ENCODE measurements at places on chromosomes 13 and 19.

DNA sequence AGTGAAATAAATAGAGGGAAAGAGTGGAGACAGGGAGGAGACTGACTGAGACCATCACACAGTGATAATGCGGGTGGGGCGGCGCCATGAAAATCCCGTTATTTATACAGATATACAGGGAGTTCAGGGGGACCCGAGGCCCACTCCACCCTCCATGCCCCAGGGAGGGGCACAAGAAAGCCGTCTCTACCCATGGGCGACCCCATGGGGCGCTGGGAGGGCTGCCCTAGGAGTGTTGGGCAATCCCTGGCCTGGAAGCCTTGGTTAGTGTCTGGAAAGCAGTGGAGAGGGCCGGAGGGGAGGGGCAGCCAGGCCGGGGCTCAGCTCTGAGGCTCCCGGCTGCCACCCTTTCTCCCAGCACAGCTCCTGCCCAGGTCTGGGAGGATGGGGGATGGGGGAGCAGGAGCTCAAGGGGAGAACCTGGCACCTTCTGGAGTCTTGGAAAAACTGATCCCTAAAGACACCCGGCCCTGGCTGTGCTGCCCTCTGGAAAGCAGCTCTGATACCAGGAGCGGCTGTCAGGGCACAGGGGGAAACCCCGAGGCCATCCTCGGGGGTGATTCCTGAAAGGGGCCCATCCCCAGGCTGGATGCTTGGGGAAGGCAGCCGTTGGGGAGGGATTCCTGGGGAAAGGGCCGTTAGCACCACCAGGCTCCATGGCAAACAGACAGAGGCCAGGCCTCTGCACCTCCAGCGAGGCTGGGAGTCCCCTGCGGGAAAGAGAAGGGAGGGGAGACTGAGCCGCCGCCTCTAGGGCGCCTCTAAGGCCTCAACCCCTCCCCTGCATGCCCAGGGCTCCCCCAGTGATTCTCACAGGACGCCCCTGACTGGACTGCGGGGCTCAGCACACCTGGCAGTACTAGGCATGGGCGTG lies 3.0 kb upstream of the PRKD2 start:
- H3K36me3 ChIP-seq: peaks cover 31% of the 10 kb centered on the region
- no peak overlapping the region for H3K27ac ChIP-seq
- DNase-seq: no peak
- peaks cover 13% of the 10 kb centered on the region for H3K4me1 ChIP-seq

GRCh38 chr13:68588623-68589022 lies 1358.5 kb upstream of the PCDH9 start:
- no peaks in the 10 kb centered on the region for H3K27me3 ChIP-seq
- H3K36me3 ChIP-seq: no peaks in the 10 kb centered on the region
- H3K4me1 ChIP-seq: no peaks in the 10 kb centered on the region
- no peak for DNase-seq

GRCh38 chr19:31146015-31146414 lies 203.2 kb downstream of the TSHZ3 start:
- no peak overlapping the region for H3K4me3 ChIP-seq
- no peak for DNase-seq
- H3K4me1 ChIP-seq: peaks cover 34% of the 10 kb centered on the region
- H3K36me3 ChIP-seq: no peaks in the 10 kb centered on the region

GRCh38 chr13:98221234-98221633 lies 44.2 kb upstream of the RNF113B start:
- H3K4me1 ChIP-seq: no peaks in the 10 kb centered on the region
- H3K36me3 ChIP-seq: no peaks in the 10 kb centered on the region
- H3K27ac ChIP-seq: no peak overlapping the region
- H3K4me3 ChIP-seq: no peak overlapping the region
- H3K27me3 ChIP-seq: no peaks in the 10 kb centered on the region

DNA sequence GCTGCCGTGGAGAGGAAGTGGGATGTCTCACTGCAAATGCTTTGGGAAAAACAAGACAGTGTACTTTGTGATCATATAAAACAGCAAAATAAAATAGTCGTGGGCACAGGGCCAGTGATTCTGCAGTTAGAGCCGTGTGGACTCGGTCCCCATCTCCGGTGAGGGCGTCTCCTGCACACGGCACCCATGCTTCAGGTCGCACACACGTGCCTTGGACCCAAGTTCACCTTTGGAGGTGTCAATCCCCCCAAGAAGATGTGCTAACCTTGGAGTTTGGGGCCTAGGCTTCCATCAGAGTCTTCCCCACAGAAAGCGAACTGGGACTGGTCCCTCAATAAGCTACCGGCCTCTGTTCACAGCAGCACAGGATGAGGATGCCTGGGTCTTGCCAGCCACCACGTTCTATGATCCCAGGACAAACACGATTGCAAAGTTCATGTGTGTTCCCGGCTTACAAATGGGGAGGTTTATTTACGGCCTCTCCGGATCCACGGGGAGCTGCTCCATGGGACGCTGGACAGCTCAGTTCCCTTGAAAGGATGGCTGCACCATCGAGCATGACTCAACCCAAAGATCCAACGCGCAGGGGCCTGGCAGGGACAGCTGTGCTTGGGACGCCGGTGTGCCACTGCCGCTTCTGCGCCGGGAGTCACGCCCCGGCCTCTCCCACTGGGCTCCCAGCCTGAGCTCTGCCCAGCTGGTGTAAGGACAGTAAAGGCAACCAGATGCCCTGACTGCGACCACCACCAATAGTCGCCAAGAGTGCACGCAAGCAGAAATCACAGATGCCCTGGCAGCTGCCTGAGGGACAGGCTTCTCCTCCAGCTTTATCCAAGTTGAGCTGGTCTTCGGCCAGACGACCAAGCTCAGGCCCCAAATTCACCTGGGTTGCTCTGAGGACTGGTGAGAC lies 8.6 kb downstream of the GAS6 start:
- no peaks in the 10 kb centered on the region for H3K27me3 ChIP-seq
- H3K4me3 ChIP-seq: no peak overlapping the region
- H3K36me3 ChIP-seq: peaks cover 53% of the 10 kb centered on the region
- DNase-seq: no peak
- H3K4me1 ChIP-seq: peaks cover 52% of the 10 kb centered on the region

DNA sequence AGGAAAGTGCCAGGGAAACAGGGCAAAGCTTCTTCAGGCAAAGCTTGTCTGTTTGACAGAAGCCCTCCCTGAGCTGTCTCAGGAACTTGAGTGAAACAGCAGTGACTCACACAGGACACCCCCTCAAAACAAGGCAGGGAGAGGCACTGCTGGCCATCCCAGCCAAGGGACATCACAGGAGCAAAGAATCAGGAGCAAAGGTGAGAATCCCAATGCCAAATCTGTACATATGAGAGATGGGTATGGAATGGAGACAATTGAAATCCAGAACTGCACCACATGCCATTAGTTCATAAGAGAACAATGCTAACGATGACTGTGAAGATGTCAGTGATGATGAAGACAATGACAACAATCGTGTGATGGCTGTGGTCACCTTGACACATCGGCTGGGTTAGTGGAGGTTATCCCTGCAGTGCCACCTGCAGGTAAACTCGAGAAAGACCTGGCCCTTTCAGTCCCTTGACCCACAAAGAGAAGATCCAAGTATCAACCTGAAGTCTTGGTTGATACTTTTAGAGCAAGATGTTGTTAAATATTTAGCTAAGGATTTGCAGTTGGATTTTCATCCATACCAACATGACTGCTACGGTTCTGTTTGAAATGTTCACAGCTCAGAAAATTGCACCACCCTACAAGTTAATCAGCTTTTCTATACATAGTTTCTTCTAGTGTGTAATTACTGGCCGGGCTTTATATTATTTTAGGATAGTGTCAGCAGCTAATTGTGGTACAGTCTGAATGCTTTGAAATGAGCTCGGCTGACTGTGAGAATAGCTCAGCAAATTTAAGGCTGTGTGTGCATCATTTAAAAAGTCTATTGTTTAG lies 42.0 kb upstream of the IPO5 start:
- no peak for DNase-seq
- no peaks in the 10 kb centered on the region for H3K36me3 ChIP-seq
- no peaks in the 10 kb centered on the region for H3K4me1 ChIP-seq
- H3K27me3 ChIP-seq: no peaks in the 10 kb centered on the region

DNA sequence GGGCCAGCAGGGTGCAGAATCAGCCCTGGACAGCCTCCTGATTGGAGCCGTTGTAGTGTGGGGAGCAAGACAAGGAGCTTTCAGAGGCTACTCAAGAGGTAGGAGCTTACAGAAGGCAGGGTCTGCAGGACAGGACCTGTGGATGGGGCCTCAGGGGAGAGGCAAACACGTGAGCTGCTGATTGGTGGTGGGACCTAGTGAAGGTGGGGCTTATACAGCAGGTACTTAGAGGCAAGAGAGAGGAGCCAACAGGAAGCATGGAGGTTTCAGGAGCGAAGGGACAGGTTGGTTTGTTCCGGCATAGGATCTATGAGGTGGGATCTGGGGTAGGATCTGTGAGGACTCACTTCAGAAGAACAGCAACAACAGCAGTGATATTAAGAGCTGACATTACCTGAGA lies 32.4 kb downstream of the ZSWIM4 start:
- no peaks in the 10 kb centered on the region for H3K36me3 ChIP-seq
- no peak for DNase-seq
- no peak overlapping the region for H3K4me3 ChIP-seq
- H3K27me3 ChIP-seq: no peaks in the 10 kb centered on the region
- H3K27ac ChIP-seq: no peak overlapping the region
- H3K4me1 ChIP-seq: no peaks in the 10 kb centered on the region

DNA sequence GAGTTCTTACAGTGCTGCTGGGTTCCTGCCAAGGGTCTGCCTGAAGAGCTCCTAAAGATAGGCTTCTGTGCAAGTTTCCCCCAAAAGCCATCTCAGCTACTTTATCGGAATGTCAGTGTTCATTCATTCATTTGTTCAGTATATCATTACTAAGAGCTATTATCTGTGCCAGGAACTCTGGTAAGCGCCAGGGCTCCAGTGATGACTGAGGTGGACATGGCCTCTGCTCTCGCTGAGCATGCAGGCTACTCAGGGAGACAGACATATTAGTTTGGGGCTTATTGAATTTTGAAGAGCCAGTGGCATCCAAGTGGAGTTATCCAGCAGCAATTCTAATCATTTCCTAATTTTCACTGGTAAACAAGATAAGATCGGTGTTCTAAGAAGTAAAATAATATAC lies 65.8 kb downstream of the DGKH start:
- DNase-seq: no peak
- no peaks in the 10 kb centered on the region for H3K27me3 ChIP-seq
- peaks cover 2% of the 10 kb centered on the region for H3K36me3 ChIP-seq
- H3K4me1 ChIP-seq: peaks cover 21% of the 10 kb centered on the region

GRCh38 chr13:107005577-107005976 lies 437.6 kb upstream of the ARGLU1 start:
- no peak for DNase-seq
- H3K4me1 ChIP-seq: no peaks in the 10 kb centered on the region
- no peak overlapping the region for H3K27ac ChIP-seq
- H3K27me3 ChIP-seq: no peaks in the 10 kb centered on the region

DNA sequence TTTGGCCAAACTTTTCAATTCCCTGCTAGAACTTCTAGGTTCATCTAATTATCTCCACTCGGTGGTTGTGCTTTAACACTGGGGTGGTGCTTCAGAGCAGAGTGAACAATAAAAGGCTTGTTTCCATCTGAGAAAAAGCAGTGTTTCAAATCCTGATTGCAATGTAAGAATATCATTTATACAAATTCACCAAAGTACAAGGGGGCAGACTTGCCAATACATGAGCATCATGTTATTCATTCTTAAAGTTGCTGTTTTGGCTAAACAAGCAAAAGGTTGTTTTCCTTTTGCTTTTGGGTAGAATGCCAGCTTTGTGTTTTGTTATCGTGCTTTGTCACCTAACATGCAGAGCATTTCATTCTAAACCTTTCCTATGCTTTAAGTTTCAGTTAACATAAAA lies 78.5 kb upstream of the UBAC2 start:
- H3K36me3 ChIP-seq: no peaks in the 10 kb centered on the region
- no peaks in the 10 kb centered on the region for H3K27me3 ChIP-seq
- no peak for DNase-seq
- H3K4me3 ChIP-seq: no peak overlapping the region
- H3K4me1 ChIP-seq: peaks cover 11% of the 10 kb centered on the region
- no peak overlapping the region for H3K27ac ChIP-seq

GRCh38 chr19:34994643-34995541 lies 5.2 kb upstream of the GRAMD1A start:
- no peak for DNase-seq
- H3K4me1 ChIP-seq: peaks cover 6% of the 10 kb centered on the region
- peaks cover 7% of the 10 kb centered on the region for H3K27me3 ChIP-seq
- H3K36me3 ChIP-seq: no peaks in the 10 kb centered on the region
- no peak overlapping the region for H3K4me3 ChIP-seq
- H3K27ac ChIP-seq: no peak overlapping the region

DNA sequence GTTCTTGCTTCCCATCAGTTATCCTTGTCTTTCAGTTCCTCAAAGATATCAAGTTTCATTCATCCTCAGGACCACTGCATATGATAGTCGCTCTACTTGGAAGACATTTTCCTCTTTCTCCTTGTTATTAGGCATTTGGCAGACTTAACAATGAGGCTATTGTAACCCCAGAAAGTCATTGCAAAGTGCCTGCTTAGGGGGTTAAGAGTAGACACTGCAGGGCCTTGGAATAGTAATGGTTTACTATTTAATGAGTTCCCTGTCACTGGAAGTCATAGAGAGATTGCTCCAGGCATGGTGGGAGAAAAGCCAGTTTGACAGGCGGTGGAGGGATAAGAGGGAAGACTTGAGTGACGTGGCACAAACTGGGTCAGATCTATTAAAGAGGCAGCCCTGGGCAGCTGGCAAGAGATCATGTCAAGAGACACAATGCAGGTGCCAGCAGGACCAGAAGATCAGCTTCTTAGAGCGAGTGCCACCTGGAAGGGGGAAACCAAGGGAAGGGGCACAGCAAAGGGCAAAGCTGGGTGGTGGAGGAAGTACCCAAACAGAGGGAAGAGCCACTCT lies 16.8 kb upstream of the CPB2 start:
- DNase-seq: no peak
- H3K27ac ChIP-seq: peak overlapping the region; percentile 32
- H3K4me3 ChIP-seq: no peak overlapping the region
- H3K4me1 ChIP-seq: peaks cover 33% of the 10 kb centered on the region

GRCh38 chr13:107216046-107216755 lies 648.3 kb upstream of the ARGLU1 start:
- H3K27ac ChIP-seq: no peak overlapping the region
- H3K27me3 ChIP-seq: no peaks in the 10 kb centered on the region
- H3K36me3 ChIP-seq: no peaks in the 10 kb centered on the region
- H3K4me3 ChIP-seq: no peak overlapping the region

- no peak overlapping the region for H3K4me3 ChIP-seq
- no peak for DNase-seq
- no peaks in the 10 kb centered on the region for H3K27me3 ChIP-seq
- H3K36me3 ChIP-seq: peaks cover 24% of the 10 kb centered on the region
- H3K27ac ChIP-seq: no peak overlapping the region
Observed at GRCh38 chr19:16115301-16116039, 3.8 kb downstream of the RAB8A start.

GRCh38 chr19:47309608-47310007 lies at the start of gene C5AR1:
TSS of gene C5AR1 (plus strand) at chr19:47309861. CDS start at chr19:47309896, 35 bp downstream.
- H3K27ac ChIP-seq: no peak within 1 kb of the TSS
- H3K4me1 ChIP-seq: peaks cover 3% of the 10 kb centered on the region
- H3K4me3 ChIP-seq: no peak within 1 kb of the TSS
- DNase-seq: no peak

GRCh38 chr19:19059837-19060611 lies 3.8 kb upstream of the SLC25A42 start:
- H3K36me3 ChIP-seq: peaks cover 15% of the 10 kb centered on the region
- H3K4me1 ChIP-seq: peaks cover 6% of the 10 kb centered on the region
- H3K27ac ChIP-seq: no peak overlapping the region
- DNase-seq: no peak
- H3K4me3 ChIP-seq: no peak overlapping the region
